ENCODE measurements at places on chromosomes 5 and 9. TPM values are rescaled to one million over a fixed set of nuclear protein-coding genes. Genes with fewer than 3 reads are reported as not detected.

Gene GRAMD2B
- 72.4 TPM for total RNA-seq

Gene TLX3
- total RNA-seq: not detected

Gene CCDC183
- 1.4 TPM for total RNA-seq

Gene NUTM2G
- 0.15 TPM for total RNA-seq

Gene CA9
- 3.6 TPM for total RNA-seq

Gene LIX1
- total RNA-seq: 0.20 TPM

DNA sequence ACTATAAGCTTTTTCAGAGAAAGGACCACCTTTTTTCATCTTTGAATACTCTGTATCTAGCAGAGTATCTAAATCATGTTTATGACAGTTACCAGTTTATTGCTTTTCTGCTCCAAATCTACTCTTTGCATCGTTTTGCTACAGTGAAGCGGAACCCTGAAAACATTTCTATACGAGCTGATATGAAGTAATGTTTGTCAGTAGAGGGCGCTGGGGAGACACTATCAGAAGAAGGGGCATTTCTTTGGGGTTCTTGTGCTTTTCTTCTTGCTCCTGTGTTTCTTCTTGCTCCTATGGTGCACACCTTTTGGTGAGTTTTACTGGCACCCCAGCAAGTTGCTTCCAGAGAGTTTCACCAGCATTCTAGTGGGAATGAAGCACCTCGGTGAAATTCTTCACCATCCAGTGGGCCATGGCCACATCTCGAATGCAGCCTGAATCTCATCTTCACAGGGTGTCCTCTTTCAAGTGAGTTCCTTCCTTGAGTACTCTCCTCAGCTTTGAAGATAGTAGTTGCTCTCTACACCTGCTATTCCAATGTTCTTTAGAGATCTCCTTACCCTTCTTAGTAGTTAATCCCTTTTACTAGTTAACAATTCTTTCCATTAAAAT is 98.4 kb downstream of the FGF1 start:
- H3K27ac ChIP-seq: no peak overlapping the region
- no peaks in the 10 kb centered on the region for H3K36me3 ChIP-seq
- peaks cover 37% of the 10 kb centered on the region for H3K4me1 ChIP-seq
- H3K27me3 ChIP-seq: no peaks in the 10 kb centered on the region
- DNase-seq: no peak
- H3K4me3 ChIP-seq: no peak overlapping the region

DNA sequence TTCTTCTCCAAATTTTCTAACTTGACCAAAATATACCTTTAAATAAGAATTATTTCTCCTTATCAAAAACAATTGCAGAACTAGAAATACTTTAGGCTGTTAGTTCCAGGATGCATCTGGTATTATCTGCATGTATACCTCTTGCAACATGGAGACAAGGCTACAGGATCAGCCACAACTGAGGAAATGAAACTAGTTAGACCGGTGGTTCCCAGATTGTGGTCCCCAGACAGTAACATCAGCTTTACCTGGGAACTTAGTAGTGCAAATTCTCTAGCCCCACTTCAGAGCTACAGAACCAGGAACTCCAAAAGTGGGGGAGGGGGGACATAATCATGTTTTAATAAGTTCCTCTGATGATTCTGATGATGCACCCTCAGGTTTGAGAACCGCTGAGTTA is 61.6 kb upstream of the C9orf72 start:
- H3K27ac ChIP-seq: no peak overlapping the region
- H3K27me3 ChIP-seq: peaks cover 16% of the 10 kb centered on the region

DNA sequence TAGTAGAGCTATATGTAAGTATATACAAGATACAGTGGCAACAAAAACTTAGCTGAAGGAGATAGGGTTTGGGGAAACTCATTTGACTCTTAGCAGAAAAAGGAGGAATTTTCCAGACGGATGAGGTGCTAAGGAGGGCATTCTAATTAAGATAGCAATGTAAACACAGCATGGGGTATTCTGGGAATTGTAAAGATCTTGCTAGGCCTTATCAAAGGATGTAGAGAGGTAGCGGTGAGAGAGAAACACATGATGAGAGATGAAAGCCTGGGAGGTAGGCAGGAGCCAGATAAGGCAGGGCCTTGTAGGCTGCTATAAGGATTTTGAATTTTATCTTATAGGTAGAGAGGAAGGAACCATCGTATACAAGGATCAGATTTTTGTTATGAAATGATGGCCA is 106.6 kb upstream of the KCNN2 start:
- DNase-seq: no peak
- H3K4me3 ChIP-seq: no peak overlapping the region
- no peaks in the 10 kb centered on the region for H3K36me3 ChIP-seq
- H3K4me1 ChIP-seq: peaks cover 28% of the 10 kb centered on the region
- H3K27ac ChIP-seq: no peak overlapping the region

DNA sequence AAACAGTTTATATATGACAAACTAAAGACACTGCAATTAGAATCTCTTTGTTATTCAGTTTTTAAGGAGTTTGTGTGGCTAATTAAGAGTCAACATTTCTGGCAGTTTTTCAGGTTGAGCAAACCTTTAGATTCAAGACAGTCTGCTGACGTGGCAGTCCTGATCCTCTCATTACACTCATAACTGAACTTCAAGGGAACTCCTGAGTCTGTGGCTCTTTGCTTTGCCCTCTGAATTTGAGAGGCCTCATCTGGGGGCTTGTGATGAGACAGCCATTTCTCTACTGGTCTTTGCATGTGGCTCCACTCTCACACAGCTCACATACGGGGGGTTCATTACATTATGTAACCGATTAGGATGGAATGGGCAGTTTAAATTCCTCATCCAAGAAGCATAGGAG is 182.9 kb upstream of the MEF2C start:
- no peak for DNase-seq
- no peak overlapping the region for H3K4me3 ChIP-seq
- H3K27ac ChIP-seq: no peak overlapping the region

- peaks cover 46% of the 10 kb centered on the region for H3K4me1 ChIP-seq
- H3K36me3 ChIP-seq: no peaks in the 10 kb centered on the region
- no peak overlapping the region for H3K4me3 ChIP-seq
- no peak for DNase-seq
- no peaks in the 10 kb centered on the region for H3K27me3 ChIP-seq
- no peak overlapping the region for H3K27ac ChIP-seq
Observed at GRCh38 chr9:14260101-14260500, 53.8 kb downstream of the NFIB start.

DNA sequence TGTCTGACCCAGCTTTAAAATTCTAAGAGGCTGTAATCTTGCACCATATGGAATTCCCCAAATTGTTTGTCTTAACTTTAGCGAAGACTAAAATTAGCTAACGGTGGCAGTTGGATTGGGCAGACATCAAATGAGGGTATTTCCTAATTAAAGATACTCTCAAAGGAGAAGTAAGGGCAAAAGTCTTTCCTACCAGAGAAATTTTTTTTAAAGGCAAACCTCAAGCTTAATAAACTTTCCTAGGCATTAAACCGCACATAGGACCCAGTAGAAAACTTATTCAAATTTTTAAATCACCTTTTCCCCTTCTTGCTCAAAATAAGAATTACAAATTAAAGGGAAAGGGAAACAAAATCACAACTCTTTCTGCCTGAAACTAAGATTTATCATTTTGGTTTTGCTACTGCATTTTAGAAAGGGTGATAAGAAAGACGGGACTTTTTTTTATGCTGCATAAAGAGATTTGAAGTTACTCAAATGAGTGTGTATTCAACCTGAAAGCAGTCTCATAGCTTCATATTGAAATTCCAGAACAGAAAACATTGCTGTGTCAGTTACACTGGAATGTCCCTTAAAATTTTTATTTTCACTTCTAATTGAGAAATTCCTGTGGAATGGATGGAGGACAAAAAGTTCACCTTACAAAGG is 189.1 kb upstream of the PTGER4 start:
- no peak overlapping the region for H3K4me3 ChIP-seq
- DNase-seq: no peak
- H3K36me3 ChIP-seq: no peaks in the 10 kb centered on the region
- H3K27me3 ChIP-seq: no peaks in the 10 kb centered on the region
- no peak overlapping the region for H3K27ac ChIP-seq

GRCh38 chr5:178467205-178467567 is 123.0 kb downstream of the COL23A1 start:
- no peaks in the 10 kb centered on the region for H3K27me3 ChIP-seq
- H3K27ac ChIP-seq: no peak overlapping the region
- no peaks in the 10 kb centered on the region for H3K36me3 ChIP-seq
- no peak overlapping the region for H3K4me3 ChIP-seq
- no peak for DNase-seq

Data from chondrocyte (in vitro differentiated cells).